ENCODE measurements at places on chromosomes 12 and 14.

DNA sequence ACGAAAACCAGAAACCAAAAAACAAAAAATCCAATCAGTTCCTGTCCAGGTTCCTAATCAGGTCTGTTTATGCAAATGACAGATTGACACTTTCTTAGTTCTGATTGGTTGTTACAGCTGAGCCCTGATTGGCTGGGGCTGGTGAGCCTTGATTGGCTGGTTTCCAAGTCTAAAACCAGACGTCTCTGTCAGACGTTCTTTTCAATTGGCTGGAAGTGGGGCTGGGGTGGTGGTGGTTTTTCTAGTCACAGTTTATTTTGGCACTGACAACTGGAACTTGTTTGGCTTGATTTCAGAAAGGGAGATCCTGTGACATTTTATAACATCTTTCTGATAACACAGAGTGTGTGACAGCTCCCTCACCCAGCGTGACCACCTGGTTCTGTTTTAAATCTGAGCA, 36.1 kb upstream of the PRICKLE1 start:
- DNase-seq = no peak

GRCh38 chr12:96402061-96402460, 1.8 kb upstream of the CDK17 start:
- no peak for DNase-seq

DNA sequence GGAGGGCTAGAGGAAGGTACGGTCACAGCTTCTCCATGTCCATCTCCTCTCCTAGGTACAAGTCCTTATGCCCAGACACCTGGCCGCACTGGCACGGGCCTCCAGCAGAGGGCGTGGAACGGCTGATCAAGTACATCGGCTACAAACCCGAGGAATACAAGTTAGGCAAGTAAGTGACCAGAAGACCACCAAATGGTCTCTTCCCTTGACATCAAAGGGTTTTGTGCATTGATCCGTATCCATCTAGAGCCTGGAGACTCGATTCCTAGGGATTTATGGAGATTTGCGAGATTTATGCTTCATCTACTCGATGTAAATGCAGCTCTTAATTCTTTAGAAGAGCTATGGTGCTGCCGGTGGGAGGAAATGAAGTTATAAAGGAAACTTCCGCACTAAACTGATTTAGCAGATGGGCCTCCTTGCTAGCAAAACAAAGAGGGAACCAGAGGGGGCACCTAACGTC, 44.2 kb downstream of the KCTD10 start:
- peak; percentile 36 for DNase-seq

DNA sequence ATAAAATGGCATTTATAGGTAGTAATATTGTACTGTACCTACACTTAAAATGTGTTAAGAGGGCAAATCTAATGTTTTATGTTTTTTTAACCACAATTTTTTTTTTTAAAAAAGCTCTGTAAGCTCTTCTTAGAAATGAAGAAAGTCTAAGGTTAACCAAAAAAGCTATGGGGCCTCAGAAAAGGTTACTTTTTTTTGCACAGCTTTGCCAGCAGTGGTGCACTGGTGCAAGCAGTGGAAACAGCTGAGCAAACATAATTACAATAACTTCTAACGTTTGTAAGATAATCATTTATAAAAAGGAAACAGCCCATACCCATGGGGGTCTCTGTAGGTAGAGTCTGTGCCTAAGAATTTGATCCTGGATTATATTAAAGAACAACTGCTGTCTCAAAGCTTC, 85.1 kb upstream of the NID2 start:
- no peak for DNase-seq

- no peak for DNase-seq
These were observed 94.7 kb upstream of the KRR1 start for GRCh38 chr12:75606151-75606550.

GRCh38 chr12:47747596-47748506, 10.8 kb downstream of the RAPGEF3 start:
- DNase-seq = no peak

GRCh38 chr12:109600481-109600880, 26.9 kb downstream of the MVK start:
- DNase-seq = no peak

All from cerebellum (tissue), 4 donors.